ENCODE measurements at places on chromosomes 11 and 22. TPM values are rescaled to one million over a fixed set of nuclear protein-coding genes. Genes with fewer than 3 reads are reported as not detected.

DNA sequence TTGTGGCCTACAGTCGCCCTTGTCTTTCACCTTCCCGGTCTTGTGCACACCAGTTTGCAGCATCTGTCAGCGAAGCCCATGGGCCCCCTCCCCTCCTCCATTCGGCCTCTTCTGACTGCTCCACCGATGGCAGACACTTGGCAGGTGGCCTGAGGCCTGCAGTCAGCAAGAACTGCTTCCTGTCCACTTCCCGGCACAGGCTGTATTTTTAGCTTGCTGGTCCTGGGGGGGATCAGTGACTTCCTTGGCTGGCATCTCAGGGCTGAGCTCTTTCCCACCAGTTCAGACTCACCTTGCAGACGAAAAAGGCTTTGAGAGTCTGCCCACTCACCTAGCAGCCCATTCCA is 106.4 kb downstream of the SYN3 start:
- no peak overlapping the region for H3K27ac ChIP-seq
- H3K27me3 ChIP-seq: no peaks in the 10 kb centered on the region
- no peaks in the 10 kb centered on the region for H3K4me1 ChIP-seq
- no peak overlapping the region for H3K4me3 ChIP-seq
- H3K36me3 ChIP-seq: no peaks in the 10 kb centered on the region

Gene IGSF22
- total RNA-seq: 0.35 TPM

Gene FAM168A
- total RNA-seq: 19.3 TPM

- H3K27ac ChIP-seq: no peak overlapping the region
- no peak for DNase-seq
- H3K4me1 ChIP-seq: peaks cover 2% of the 10 kb centered on the region
- peaks cover 77% of the 10 kb centered on the region for H3K27me3 ChIP-seq
- H3K36me3 ChIP-seq: no peaks in the 10 kb centered on the region
Measured at GRCh38 chr11:33802194-33802950, 28.1 kb upstream of the FBXO3 start.

Gene SMDT1
- 72.1 TPM for total RNA-seq

DNA sequence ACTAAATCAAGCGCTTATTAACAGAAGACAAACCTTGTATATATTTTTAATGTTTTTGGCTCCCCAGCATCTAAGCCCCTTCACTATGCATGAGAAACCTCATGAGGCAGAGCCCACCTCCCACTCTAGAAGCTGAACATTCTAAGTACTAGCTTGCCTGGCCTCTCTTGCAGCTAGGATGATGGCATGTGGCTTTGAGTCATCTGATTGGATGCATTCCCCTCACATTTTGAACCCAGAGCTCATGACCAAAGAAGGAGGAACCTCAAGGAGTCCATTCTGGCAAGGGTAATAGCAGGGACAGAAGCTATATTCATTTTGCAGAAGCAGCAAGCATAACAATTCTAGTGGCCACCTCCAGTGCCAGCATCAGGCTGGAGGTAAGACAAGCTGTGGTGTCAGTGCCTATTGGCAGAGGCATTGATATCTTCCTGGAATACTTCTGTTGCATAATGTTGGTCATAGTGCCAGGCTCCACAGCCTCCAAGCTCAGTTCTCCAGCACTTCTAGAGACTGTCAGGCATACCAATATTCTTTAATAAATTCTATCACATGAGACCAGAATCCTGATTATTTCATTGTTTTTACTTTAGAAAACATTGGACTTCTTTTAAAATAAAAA is 14.2 kb upstream of the ZC3H12C start:
- no peak overlapping the region for H3K4me3 ChIP-seq
- H3K27me3 ChIP-seq: peaks cover 4% of the 10 kb centered on the region
- H3K36me3 ChIP-seq: peaks cover 30% of the 10 kb centered on the region
- DNase-seq: no peak

GRCh38 chr22:25153961-25154666 is 45.5 kb upstream of the CRYBB3 start:
- no peaks in the 10 kb centered on the region for H3K4me1 ChIP-seq
- no peak overlapping the region for H3K4me3 ChIP-seq
- no peak for DNase-seq
- no peak overlapping the region for H3K27ac ChIP-seq

Gene MOV10L1
- total RNA-seq: 0.23 TPM

Measured in activated CD8-positive, alpha-beta memory T cell treated with anti-CD3 and anti-CD28 coated beads, Interleukin-2, amount 10 ng/mL, durations not matched to agents 7 days and 5 days (primary cell).